ENCODE measurements at places on chromosomes 7 and 10.

- no peak for DNase-seq
Observed at GRCh38 chr7:143351060-143351459, 11.5 kb downstream of the FAM131B start.

- no peak for DNase-seq
Observed at GRCh38 chr10:124450012-124450782, at the start of gene NKX1-2. NKX1-2 (minus strand) TSS chr10:124450035; CDS start chr10:124449943, 92 bp downstream.

DNA sequence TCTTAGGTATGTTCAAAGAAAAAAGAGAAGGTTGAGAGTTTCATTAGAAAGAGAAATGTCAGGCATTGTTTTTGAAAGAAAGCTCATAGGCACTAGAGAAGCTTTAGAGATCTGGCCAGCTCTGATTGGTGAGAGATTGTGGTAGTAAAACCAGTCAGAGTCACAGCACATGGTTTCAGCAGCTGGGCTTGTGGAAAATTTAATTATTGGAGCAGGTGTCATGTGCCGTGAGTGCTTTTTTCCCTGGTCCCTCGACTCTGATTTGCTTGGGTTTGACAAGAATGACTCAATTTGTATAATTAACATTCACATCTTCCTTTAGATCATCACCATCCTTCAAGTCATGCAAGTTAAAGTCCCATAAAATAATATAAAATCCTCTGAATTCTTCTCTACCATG, 35.2 kb downstream of the MRPL32 start:
- DNase-seq: no peak

DNA sequence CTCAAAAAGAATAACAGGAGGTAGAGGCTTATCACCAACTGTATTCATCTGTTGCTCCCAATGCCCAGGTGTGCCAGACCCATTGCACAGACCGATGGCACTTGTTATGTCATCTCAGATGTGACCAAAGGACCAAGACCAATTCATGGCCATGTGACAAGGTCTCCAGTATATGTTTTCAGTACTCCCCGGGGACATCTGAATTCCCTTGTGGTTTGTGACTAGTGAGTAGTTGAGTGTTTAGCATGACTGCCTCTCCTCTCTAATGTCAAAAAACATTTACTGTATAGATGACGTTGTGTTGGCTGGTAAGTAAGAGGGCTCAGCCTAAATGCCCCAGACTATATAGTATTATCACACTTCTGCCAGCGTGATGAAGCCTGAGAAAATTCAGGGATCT, 202.1 kb upstream of the SMIM30 start:
- no peak for DNase-seq

GRCh38 chr10:132804785-132805426, 19.0 kb upstream of the NKX6-2 start:
- DNase-seq: no peak

- no peak for DNase-seq
Observed at GRCh38 chr7:2714636-2715035, 26.6 kb downstream of the AMZ1 start.

DNA sequence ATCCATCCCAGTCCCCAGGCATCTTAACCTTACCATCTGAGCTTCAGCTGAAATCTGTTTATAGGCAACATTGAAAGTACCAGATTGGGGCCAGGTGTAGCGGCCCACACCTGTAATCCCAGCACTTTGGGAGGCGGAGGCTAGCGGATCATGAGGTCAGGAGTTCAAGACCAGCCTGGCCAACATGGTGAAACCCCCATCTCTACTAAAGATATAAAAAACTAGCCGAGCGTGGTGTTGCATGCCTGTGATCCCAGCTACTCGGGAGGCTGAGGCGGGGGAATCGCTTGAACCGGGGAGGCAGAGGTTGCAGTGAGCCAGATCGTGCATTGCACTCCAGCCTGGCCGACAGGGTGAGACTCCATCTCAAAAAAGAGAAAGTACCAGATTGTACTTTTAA, 39.0 kb downstream of the CRCP start:
- no peak for DNase-seq

- no peak for DNase-seq
Observed at GRCh38 chr10:30722956-30723620, 93.5 kb upstream of the LYZL2 start.

DNA sequence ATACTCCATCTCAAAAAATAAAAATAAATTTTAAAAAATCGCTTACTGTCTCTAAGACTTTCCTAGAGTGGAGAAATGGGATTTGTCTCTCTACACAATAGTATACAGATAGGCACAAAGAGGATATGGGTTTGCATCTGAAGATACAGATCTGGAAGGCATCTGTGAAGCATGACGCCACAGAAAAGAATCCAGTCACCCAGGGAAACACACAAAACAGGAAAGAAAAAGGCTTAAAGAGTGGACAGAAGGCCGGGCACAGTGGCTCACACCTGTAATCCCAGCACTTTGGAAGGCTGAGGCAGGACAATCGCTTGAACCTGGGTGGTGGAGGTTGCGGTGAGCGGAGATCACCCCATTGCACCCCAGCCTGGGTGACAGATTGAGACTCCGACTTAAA, 61.3 kb downstream of the SKIDA1 start:
- no peak for DNase-seq

DNA sequence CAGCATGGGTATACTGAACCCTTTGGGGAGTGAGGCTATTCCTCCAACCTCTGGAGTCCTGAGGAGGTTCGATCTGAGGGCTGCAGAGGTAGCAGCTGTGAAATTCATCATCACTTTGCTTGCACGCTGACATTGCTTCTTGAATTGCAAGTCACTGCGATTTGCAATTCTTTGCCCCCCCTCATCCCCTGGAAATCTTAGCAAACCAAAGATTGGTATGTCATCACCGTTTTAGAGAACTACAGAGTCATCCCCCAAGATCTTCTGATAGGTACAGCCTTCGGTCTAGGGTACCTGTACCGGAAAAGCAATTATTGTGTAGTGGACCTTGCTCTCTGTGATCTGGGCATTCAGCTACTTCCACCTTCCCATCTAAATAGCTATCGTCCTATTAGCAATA, 192.6 kb downstream of the KLF6 start:
- no peak for DNase-seq

- DNase-seq: no peak
Observed at GRCh38 chr10:117492504-117492903, 50.0 kb upstream of the EMX2 start.

DNA sequence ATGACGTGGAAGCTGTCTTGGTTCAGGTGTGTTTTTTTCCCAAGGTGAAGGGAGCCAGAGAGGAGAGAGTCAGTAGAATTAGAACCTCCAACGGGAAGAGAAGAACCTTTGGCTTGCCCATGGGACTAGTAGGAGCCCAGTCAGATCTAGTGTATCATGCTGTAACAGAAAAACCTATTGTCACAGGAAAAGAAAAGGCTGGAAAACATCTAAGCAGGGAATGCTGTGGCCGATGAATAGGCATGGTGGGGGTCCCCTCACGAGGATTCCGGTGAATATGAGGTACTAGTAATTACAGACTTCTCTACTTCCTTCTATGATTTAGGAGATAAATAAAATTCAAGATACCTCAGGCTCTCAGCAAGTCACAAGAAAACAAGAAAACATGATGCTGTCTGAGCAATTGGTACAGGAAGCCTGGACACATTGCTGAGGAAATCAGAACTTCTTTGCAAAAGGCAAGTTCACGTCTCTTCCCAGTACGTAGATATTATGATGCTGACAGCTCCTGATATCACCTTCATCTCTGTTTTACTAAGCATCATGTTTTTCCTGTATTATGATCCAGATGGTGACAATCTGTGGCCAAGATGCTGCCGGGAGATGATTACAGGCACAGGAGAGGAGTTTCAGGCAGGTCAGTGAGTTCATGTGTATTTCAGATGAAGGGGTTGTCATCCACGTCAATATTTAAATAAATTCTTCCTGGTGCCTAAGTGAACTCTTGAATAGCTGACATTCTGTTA, 54.3 kb upstream of the NPY start:
- DNase-seq: no peak

- no peak for DNase-seq
Observed at GRCh38 chr10:97723001-97723400, 9.5 kb downstream of the MARVELD1 start.

DNA sequence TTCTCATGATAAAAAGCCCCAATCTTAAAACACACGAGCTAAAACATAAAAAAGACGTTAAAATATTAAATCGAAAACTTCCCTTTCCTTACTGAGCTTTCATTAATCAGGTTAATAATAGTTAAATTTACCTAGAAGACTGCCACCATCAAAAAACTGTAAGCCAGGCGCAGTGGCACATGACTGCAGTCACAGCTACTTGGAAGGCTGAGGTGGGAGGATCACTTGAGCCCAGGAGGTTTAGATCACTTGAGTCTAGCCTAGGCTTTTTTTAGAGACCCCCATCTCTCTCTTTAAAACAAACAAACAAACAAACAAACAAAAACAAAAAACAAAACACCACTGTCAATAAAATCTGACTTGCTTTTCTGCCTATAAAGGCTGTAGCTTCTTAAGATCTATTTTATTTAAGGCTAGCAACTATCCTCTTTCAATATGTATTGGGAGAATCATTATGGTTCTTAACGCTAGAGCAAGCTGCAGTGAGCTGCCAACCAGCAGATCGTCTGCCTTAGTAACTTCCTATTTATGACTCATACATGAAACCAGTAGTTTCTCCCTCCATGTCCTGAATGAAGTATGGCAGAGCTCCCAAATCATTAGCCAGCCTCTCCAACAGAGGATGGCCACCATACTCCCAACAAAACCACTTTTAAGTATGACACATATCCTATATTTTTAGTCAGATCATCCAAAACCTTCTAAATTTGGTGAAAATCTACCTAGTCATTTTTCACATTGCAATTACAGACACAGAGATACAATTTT, 163.7 kb downstream of the SRPK2 start:
- DNase-seq: no peak
